Activated CD8-positive, alpha-beta T cell treated with anti-CD3 and anti-CD28 coated beads, Interleukin-2, amount 10 ng/mL, durations not matched to agents 7 days and 5 days (primary cell): ENCODE measurements at places on chromosomes 12 and 14.

GRCh38 chr12:128930606-128931005, 77.3 kb downstream of the GLT1D1 start:
- no peaks in the 10 kb centered on the region for H3K4me1 ChIP-seq
- H3K27ac ChIP-seq: no peak overlapping the region
- no peaks in the 10 kb centered on the region for H3K36me3 ChIP-seq
- no peaks in the 10 kb centered on the region for H3K27me3 ChIP-seq
- no peak overlapping the region for H3K4me3 ChIP-seq
- no peak for DNase-seq

GRCh38 chr12:25384893-25385248, 134.1 kb upstream of the KRAS start:
- H3K36me3 ChIP-seq: peaks cover 20% of the 10 kb centered on the region
- H3K4me3 ChIP-seq: peak overlapping the region; percentile 90
- no peak for DNase-seq
- H3K27me3 ChIP-seq: no peaks in the 10 kb centered on the region
- peaks cover 65% of the 10 kb centered on the region for H3K4me1 ChIP-seq

- no peaks in the 10 kb centered on the region for H3K4me1 ChIP-seq
- no peaks in the 10 kb centered on the region for H3K27me3 ChIP-seq
- H3K27ac ChIP-seq: no peak overlapping the region
- no peak overlapping the region for H3K4me3 ChIP-seq
- H3K36me3 ChIP-seq: no peaks in the 10 kb centered on the region
Observed at GRCh38 chr12:72081777-72082176, 143.1 kb downstream of the TPH2 start.

GRCh38 chr12:125070661-125071390, 5.6 kb downstream of the AACS start:
- H3K27me3 ChIP-seq: no peaks in the 10 kb centered on the region
- DNase-seq: no peak
- H3K4me1 ChIP-seq: peaks cover 13% of the 10 kb centered on the region
- H3K27ac ChIP-seq: no peak overlapping the region
